Psoas muscle (tissue), 8 donors: ENCODE measurements at places on chromosomes 11 and 22. TPM values are rescaled to one million over a fixed set of nuclear protein-coding genes. Genes with fewer than 3 reads are reported as not detected.

Gene OR4D5
- polyA plus RNA-seq: not detected

Gene SAA2
- 3.0 TPM for polyA plus RNA-seq

Gene FDX1
- 15.2 TPM for polyA plus RNA-seq

Gene GLYATL1
- not detected for polyA plus RNA-seq

Gene BAIAP2L2
- 0.55 TPM for polyA plus RNA-seq

Gene MUC5B
- polyA plus RNA-seq: not detected

Gene JAM3
- 3.0 TPM for polyA plus RNA-seq

Gene SEPTIN5
- polyA plus RNA-seq: 4.8 TPM

Gene KCNA4
- polyA plus RNA-seq: not detected

Gene KDM4D
- 0.63 TPM for polyA plus RNA-seq

Gene CWC15
- 72.4 TPM for polyA plus RNA-seq

Gene PATE2
- polyA plus RNA-seq: not detected

Gene RRM1
- 25.7 TPM for polyA plus RNA-seq

Gene SLN
- polyA plus RNA-seq: 2,485 TPM

Gene NLRP10
- polyA plus RNA-seq: not detected

Gene UPK3A
- 0.93 TPM for polyA plus RNA-seq

Gene SYCE3
- polyA plus RNA-seq: not detected

Gene INSC
- polyA plus RNA-seq: not detected

Gene MEI1
- polyA plus RNA-seq: 0.10 TPM

Gene COPB1
- polyA plus RNA-seq: 42.1 TPM

Gene ZW10
- polyA plus RNA-seq: 11.7 TPM

Gene UCP3
- 330 TPM for polyA plus RNA-seq

Gene VSIG2
- 0.17 TPM for polyA plus RNA-seq

Gene MPST
- 42.1 TPM for polyA plus RNA-seq

Gene EXT2
- polyA plus RNA-seq: 15.1 TPM

Gene C22orf23
- polyA plus RNA-seq: 1.2 TPM
